ENCODE measurements at places on chromosomes 7 and 10.

DNA sequence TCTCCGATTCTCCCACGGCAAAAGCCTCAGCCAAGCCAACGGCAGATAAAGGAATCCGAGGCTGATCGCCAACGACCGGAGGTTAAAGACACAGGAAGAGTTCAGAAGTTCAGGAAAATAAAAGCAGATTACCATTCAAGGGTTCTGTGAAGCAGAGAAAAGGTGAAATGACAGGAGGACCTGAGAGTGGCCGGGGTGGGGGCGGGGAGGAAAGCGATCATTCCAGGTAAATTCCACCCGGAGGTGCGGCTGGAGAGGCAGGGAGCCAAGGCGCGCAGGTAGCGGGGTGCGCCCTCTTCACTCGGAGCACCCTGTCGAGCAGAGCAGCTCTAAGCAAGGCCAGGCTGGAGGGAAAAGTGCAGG lies 35.3 kb upstream of the SEPHS1 start:
- DNase-seq: no peak

- DNase-seq: no peak
Observed at GRCh38 chr10:89281606-89282395, 20.0 kb upstream of the IFIT2 start.

GRCh38 chr7:4819560-4820404 lies 42.0 kb downstream of the PAPOLB start:
- no peak for DNase-seq

- DNase-seq: no peak
Observed at GRCh38 chr10:47404446-47404845, 20.4 kb upstream of the ZNF488 start.

GRCh38 chr10:71889388-71889987 lies 38.4 kb upstream of the PSAP start:
- no peak for DNase-seq

- DNase-seq: no peak
Observed at GRCh38 chr7:120181499-120181898, 91.5 kb upstream of the KCND2 start.

GRCh38 chr7:116793795-116794340 lies 68.5 kb upstream of the CAPZA2 start:
- DNase-seq: no peak

DNA sequence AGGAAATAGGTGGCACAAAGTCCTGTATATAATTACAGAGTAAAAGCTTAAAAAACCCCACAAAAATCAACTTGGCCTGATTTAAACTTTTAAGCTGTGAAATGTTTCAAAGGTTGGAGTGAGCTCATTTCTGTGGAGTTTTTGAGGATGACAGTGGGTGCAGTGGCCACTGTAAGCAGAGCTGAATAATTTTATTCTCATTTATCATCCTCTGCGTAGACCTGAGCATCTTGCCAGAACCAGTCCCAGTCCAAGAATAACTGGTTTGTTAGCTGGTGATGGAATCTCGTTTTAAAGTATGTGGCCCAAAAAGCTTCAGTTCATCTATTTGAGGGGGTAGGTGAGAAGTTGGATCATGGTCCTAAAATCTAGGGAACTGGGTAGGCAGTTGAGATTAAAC lies 4.4 kb downstream of the BMPER start:
- no peak for DNase-seq
